Stimulated activated CD4-positive, alpha-beta T cell treated with anti-CD3 and anti-CD28 coated beads, Interleukin-2, amount 100 ng/mL, for 4 hours (primary cell): ENCODE measurements at places on chromosomes 6 and 20.

DNA sequence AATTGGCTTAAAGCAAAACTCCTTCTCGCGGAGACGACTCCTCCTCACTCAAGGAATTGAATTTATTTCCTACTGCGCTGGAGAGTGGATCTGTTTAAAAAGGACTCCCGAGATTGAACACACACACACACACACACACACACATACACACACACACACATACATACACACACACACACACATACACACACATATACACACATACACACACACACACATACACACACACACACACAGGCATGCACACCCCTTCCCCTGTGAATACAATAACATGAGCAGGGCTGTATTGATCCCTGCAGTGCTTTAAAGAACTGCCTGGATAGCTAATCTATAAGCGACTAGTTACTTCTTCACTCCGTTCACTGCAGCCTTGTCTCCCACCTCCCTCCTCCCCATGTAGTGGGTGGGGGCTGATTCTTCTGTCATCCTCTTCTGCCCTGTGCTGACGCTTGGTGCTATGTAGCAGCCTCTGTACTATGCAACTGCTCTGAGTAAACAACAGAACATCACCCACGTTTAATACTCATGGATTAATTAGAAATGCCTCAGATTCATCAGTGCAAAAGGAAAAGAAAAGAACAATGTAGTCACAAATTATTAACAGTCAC, 549.0 kb downstream of the CDH26 start:
- no peak for DNase-seq

DNA sequence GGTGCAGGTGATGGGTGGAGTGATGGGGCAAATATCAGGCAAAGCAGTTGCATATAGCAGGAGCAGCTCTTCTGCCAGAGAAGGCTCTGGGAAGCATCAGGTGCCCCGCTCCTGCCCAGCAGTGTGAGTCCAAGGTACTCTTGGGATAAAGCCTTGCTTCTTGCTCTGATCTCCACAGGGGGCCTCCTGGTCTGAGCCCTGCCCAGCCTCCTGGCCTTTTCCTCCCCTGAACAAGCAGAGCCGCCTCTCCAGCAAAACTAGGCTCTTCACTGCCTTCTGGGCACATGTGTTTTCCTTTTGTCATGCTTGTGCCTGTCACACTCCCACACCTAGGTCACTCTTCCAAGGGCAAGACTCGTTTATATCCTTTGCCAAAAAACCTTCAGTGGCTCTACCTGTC, 34.3 kb downstream of the SIRPA start:
- no peak for DNase-seq

- DNase-seq, result no peak
Observed at GRCh38 chr6:79403086-79403485, 134.1 kb downstream of the LCA5 start.

- no peak for DNase-seq
Observed at GRCh38 chr6:7214468-7214867, 98.5 kb downstream of the SSR1 start.

DNA sequence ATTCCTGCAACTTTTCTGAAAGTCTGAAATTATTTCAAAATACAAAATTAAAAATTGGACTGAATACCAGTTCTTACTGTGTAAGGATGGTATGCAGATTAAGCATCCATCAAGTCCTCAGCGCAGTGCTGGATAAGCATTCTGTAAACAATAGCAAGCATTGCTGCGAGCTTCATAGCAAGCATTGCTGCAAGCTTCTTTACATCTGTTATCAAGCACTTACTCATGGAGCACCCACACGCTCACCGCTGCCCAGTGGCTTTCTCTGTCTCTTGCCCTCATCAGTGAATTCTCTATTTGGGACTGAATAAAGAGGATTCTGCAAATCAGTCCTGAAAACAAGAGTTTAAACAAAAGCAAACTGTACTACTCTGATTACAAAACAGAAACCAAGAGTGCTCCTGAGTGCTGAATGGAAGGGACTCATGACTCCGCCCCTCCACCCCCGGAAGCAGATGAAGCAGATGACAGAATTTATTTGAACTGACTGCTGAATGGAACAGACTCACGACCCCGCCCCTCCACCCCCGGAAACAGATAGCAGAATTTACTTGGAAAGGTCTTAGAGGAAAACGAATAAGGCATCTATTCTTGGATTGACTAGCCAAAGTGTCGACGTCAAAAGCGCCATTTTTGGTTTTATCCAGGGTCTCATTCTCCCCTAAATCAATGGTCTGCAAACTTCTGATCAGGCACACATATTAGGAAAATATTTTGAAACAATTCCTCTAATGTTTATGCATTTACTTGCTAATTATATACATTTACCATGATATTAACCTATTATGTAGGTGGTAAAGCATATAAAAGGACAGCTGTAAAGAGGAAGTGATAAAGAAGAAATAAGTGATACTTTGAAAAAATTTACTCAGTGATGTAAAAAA, 22.1 kb upstream of the EYA2 start:
- DNase-seq, result no peak

GRCh38 chr6:39608652-39609345, 116.4 kb downstream of the KIF6 start:
- no peak for DNase-seq

- DNase-seq, result no peak
Observed at GRCh38 chr6:48826901-48827701, 636.0 kb downstream of the MMUT start.

- no peak for DNase-seq
Observed at GRCh38 chr6:127439718-127440117, 19.5 kb downstream of the KIAA0408 start.

DNA sequence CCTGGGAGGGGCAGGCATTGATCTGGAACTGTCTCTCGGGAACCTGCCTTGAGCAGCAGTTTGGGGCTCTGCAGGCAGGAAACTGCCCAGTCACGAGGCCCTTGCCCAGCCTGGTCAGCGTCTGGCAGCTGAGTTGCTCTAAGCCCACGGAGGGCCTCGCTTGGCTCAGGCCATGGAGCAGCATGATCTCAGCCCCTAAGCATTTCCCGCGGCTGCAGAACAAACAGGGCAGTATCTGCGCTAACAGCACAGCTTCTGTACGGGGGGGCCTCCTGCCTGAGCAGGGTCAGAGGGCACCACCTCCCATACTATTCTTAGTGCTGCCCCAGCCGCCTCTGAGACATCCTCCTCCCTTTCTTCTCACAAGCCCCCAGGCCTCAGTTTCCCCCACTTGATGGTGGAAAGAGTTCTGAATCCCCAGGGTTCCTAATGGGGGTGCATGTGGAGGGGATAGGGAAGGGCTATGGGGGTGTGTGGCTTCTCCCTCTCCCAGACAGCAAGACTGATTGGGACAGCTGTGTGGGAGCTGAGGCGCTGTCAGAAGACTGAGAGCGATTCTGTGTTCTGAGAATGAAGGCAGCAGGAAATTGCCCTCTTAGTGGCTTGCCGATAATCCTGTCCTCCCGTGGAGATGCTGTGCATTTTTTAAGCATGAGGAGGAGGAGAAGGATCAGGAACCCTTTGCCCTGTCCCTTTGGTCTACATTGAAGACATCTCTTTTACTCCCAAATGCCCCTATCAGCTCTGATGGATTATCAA, 46.4 kb downstream of the MOCS1 start:
- no peak for DNase-seq

- no peak for DNase-seq
Observed at GRCh38 chr6:18795726-18796125, 408.6 kb downstream of the RNF144B start.

DNA sequence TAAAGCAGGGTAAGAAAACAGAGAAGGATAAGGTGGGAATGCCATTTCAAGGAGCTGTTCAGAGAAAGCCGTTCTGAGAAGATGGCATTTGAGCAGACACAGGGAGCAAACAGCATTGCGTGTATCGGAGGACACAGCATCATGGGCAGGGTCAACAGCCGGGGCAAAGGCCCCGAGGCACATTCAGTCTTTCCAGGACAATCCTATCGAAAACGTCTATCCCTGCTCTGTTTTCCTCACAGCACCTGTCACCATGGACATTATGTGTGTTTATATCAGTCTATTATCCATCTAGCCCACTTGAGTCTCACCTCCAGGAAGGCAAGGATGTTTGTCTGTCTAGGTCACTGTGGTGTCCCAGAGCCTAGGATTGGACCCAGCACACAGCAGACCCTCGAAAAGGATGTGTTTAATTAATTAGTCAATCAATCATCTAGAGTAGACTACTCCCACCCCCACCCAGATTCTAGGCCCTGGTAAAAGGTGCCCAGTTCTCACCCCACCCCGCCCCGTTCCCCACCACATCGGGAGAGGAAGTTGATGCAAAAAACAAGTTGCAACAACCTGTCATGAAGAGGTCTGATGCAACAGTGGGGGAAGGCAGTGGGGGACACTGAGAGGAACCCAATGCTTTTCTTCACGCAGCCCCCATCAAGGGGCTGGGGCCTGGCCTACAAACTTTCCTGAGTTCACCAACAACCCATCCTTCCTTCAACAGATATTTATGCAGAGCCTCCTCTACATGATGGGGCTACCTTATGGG, 66.6 kb downstream of the PREX1 start:
- no peak for DNase-seq

- no peak for DNase-seq
Observed at GRCh38 chr6:142706210-142706609, 238.8 kb downstream of the HIVEP2 start.

GRCh38 chr6:16623029-16623653, 138.1 kb downstream of the ATXN1 start:
- no peak for DNase-seq
